RPMI7951 (cell line): ENCODE measurements at places on chromosomes 16 and 17.

- DNase-seq = no peak
Measured at GRCh38 chr16:3645108-3645503, 9.4 kb upstream of the DNASE1 start.

DNA sequence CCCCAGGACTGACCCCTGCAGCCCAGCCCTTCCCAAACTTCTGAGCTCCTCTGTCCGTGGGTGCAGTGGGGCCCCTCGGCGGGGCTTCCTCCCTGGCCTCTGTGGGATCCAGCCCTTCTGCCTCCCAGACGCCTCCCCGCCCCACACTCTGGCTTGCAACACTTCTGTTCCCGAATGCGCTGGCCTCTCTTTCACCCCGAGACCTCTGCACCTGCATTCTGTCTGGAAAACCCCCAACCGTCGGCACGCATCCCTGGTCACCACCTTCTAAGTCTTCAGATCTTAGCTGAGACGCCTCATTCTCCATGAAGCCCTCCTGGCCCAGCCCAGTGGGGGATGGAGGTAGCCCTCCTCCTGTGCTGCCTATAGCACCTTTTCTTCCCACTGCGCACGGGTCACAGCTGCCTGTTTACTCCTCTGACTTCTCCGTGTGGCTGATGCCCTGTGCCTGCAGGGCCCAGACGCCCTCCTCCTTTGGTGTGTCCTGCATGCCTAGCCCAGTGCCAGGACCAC, 26.4 kb downstream of the TMEM235 start:
- no peak for DNase-seq

DNA sequence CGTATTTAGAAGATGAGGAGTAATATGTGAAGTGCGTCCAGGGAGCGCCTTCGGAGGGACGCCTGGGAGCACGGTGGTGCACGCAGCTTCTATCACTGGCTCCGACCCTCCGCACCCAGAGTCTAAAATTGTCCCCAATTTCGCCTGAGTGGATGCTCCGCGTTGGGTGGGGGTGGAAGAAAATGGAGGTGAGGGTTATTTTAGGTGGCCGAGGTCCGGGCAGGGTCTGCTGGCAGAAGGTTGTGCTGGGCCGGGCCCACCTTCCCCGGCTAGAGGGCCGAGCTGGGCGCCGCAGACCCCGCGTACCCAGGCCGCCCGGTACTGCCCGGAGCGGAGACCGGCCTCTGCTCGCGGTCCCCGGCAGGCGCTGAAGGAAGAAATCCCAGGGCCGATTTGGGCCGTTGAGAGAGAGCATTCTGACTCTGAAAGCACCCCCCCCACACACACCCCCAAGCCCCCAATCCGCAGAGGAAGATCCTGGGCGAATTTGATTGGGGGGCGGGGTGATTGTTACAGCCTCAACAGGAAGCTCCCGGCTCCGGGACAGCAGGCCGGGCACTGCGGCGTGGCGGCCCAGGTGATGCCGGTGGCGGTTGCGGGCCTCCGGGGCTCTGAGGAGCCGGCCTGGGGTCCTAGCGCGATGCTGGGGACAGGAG, 3.0 kb downstream of the BAHCC1 start:
- no peak for DNase-seq

DNA sequence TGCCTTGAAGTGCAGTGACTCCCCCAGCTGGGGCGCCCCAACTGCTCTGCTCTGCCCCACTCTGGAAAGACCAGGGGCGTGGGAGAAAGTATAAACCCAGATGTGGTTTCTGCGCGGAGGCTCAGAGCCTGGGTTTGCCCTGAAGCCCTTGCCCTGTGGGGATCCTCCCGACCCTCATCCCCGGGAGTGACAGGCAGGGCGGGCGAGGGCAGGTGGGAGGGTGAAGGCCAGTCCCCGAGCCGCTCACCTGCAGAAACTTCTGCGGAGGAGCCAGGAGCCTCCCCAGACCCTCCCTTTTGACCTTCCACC, 3.8 kb downstream of the TPSD1 start:
- DNase-seq = no peak

GRCh38 chr17:79325709-79326430, 251.2 kb downstream of the ENGASE start:
- peak; percentile 7 for DNase-seq

DNA sequence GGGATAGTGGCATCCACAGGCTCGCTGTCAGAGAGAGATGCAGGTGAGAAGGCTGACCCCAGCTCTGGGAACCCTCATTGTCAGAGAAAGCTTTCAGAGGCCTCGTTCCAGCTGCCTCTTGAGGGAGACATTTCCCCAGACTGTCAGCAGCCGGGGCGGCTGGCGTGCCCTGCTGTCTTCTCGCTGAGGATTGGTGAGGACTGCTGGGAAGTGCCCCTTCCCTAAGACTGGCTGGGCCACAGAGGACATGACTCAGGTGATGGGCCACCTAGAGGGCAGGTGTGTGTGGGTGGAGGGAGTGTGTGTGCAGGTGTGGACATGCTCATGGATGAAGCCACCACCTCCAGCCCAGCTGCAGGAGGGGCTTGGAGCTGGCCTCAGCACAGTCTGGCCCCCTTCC, 25.3 kb downstream of the SPACA3 start:
- DNase-seq = no peak

DNA sequence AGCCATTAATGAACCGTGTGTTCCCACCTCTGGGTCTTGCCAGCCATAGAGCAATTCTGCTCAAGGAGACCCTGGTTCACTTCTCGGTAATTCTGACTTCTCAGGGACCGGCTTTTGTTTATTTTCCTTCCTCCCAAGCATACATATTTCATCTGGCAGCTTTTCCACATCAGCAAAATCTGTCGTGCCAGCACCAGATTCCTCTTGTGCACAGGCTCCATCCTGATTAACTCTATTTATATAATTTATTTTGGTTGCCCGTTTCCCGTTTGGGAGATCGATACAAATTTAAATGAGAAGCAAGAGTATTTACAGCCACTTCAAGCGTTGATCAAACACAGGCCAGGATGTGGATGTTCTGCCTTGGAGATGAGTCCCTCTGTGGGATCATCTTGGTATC, 161.9 kb upstream of the XYLT1 start:
- no peak for DNase-seq

GRCh38 chr16:30340621-30341020, 14.5 kb downstream of the CD2BP2 start:
- DNase-seq = no peak

DNA sequence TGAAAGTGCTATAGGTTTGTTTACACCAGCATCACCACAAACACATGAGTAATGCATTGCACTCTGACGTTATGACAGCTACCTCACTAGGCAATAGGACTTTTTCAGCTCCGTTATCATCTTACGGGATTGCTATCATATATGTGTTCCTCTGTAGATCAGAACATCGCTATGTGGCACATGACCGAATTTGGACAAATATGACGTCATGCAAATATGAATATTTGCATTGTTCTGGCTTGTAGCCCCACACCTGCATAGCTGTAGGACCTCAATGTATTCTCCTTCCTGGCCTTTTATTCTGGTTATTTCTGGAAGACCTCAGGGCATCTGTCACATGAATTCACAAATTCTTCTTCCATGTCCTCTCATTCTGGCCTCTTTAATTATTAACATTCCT, 393.2 kb downstream of the CDH13 start:
- DNase-seq = no peak

DNA sequence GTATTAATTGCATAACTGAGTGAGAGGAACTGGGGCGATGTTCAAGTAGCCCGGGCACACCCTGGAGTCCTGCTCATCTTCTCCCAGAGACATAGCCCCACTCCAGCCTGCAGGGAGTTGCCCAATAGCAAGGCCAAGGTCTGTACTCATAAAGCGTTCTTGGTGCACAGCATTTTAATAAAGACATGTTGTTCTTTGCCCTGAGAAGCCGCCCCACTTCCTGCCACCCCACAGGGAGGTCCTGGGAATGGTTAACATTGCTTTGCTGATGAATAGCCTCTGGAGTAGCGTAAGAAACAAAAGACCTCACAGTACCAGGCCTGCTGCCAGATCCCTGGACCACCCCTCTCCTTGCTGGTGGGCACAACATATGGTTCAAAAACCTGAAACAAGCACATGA, 21.6 kb upstream of the CDH1 start:
- no peak for DNase-seq

DNA sequence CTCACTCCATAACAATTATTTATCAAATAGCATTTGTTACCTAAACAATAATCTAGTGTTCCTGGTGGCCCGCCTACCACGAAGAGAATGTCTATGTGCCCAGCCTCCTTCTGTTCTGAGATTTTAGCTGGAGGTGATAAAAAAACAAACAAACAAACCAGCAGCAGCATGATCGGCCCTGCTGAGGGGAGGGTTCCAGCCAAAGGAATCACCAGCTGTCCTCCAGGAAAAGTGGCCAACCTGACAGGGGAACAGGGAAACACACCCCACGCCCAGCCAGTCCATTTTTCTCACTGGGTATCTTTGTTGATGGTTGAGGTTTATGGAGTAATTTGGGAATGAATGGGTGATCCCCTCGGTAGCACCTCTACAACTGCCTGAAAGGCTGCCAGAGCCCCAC, 203.0 kb upstream of the DYNLRB2 start:
- no peak for DNase-seq

DNA sequence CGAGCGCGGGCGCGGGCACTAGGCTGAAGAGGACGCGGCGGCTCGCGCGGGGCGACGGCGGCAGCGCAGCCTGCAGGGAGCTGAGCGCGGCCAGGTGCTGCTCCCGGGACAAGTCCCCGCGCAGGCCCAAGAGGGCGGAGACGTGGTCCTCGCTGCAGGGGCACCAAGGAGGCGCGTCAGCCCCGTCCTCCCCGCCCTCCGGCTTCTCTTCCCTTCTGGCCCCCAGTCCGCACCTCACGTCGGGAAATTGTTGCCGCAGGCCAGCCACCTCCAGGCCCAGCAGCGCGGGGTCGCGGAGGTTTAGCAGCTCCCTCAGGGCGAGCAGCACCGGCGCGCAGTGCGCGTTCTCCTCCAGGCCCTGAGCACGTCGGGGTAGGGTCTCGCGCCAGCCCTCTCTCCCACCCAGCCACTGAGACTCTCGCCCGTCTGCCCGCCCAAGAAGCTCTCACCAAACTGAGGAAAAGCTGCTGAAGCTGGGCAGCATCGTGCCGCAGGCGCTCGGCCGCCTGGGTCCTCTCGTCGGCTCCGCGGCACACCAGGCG, 761 bp upstream of the MATCAP1 start:
- no peak for DNase-seq

DNA sequence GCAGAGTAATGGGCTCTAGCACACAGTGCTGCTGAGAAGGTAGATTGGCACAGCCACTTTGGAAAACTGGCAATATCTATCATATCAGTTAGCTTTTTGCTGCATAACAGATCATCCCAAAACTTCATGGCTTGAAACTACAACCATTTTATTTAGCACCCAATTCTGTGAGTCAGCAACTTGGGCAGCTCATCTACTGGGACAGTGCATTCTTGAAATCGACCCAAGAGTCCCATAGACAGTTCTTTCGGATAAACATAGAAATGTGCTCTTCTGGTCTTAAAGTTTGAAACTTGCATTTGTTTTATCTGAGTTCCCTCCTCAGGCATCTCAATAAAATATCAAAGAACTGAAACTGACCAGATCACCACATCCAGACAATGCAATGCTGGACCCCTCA, 76.7 kb downstream of the CEP112 start:
- peak; percentile 35 for DNase-seq

GRCh38 chr16:52584354-52585320, 37.7 kb upstream of the TOX3 start:
- DNase-seq = no peak

DNA sequence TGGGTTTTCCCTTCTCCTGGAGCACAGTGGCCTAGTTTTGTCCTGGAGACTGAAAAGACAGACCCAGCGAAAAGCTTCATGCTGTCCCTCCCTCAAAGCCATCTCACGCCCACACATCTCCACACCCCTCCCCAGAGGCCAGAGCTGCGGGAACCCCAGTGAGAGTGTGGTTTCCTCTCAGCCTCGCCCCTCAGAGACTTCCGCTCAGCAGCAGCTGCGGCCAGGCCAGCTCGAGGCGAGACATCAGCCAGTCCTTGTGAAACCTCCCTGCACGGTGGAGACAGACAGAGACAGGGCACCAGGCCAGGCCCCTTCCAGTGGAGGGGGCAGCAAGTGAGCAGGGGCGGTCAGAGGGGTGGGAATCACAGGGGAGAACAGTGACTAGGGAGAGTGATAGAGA, 77.0 kb upstream of the TNRC6C start:
- DNase-seq = peak; percentile 76

- DNase-seq = peak; percentile 42
Measured at GRCh38 chr16:86300746-86301481, 209.4 kb upstream of the FOXF1 start.

DNA sequence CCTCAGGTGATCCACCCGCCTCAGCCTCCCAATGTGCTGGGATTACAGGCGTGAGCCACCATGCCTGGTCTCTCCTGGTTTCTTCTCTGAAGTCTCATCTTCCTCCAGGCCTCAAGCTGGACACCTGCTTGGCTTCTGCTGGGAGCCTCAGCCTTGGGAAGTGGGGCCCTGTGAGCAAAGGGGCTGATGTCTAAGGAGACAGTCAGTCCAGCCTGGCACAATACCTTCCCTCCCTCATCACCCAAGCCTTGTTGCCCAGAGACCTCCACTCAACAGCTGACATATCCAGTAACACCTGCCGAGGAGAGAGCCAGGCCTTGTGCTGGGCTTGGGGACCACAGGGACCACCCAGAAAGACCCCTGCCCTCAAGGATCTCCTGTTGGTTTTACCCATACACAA, 251.6 kb downstream of the GSG1L start:
- no peak for DNase-seq

- DNase-seq = peak; percentile 39
Measured at GRCh38 chr17:37833237-37833859, 88.5 kb upstream of the HNF1B start.

- no peak for DNase-seq
Measured at GRCh38 chr17:15981208-15981607, 18.3 kb downstream of the ZSWIM7 start.

DNA sequence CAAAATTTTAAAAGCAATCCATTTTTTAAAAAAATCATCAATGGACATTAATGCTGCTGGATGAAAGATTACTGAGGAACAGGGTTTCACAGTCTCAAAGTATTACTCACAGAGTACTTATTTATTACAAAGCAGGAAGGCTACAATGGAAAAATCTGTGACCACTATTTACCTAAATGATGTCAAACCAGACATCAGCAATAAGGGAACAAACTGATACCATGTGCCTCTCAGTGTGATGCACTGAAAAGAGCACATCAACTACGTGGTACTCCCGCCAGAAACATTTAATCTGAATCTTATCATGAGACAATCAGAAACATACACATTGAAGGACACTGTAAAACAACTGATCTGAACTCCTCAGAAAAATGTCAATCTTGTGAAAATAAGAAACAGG, 124.2 kb downstream of the PARN start:
- DNase-seq = no peak
